A549 (cell line): ENCODE measurements at places on chromosomes 4 and X.

- DNase-seq: no peak
Observed at GRCh38 chrX:101417190-101417589, 9.2 kb downstream of the HNRNPH2 start.

DNA sequence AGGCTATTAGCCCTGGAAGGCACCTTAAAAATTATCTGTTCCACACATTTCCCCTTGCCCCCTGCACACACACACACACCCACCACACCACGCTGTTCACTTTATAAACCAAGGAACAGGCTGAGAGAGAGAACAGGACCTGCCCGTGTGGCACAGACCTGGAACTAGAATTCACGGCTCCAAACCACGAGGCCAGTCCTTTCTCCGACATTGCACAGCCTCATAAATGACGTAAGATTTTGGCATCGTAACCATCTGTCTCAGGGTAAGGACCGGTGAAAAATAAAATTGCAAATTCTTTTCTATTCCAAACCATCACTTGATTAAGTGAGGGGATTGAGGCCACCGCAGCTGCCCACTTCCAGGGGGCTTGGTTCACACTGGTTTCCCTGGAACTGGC lies 330.3 kb downstream of the BCOR start:
- DNase-seq: no peak

DNA sequence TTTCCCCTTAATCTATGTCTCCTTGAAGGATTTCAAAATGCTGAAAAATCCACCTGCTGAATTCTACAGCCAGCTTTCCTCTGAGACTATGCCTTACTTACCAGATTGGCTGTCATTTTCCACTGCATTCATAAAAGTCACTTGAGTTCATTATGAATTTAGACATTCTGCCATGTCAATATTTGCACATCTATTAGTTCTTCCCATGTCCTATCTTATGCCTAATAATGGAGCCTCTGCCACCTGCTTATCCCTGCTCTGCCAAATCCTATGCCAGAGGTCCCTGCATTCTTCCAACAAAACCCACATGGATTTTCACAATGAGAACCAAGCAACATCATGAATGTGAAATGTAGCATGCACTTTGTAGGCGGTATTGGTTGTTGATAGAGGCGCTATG lies 42.6 kb downstream of the GASK1B start:
- DNase-seq: no peak

DNA sequence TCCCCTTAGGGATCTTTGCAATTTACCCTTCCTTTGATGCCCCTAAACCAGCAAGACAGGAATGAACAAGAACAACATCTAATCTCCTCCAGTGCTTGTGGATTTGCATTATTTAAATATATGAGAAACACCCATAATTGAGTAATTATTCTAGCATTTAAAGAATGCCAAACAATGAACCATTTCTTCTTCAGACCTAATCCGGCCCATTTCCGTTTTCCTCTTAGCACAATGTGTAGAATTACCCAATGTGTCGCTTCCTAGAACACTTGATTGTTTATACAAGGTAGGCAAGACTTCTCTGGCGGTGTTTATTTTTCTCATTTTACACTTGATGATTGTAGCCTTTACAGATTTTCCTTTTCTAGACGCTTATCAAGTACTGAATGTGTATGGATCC lies 43.5 kb downstream of the CLDN34 start:
- DNase-seq: no peak

DNA sequence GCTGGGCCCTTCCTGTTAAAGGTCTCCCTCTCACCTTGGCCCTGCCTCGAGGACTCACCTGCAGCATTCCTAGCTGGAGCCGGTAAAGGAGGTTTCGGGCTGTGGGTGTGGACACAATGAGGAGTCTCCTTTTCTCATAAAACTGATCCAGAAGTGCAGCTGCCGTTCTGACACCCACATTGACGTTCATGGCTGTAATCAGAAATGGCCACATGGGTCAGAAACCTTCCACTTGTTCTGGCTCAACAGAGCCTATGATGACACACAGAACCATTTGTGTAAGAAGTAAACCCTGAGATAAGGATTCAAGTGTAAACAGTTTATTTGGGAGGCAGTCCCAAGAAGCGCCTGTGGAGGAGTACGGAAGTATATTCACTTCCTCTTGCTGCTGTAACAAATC lies 63.8 kb downstream of the SRPX start:
- DNase-seq: no peak

DNA sequence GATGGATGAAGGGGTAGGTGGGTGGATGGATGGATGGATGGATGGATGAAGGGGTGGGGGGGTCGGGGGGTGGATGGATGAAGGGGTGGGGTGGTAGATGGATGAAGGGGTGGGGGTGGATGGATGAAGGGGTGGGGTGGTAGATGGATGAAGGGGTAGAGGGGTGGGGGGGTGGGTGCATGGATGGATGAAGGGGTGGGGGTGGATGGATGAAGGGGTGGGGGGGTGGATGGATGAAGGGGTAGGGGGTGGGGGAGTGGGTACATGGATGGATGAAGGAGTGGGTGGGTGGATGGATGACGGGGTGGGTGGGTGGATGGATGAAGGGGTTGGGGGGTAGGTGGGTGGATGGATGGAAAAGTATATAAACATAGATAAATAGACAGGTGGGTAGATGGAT lies 74.2 kb downstream of the PRKX start:
- no peak for DNase-seq

GRCh38 chr4:36187723-36188333 lies 56.5 kb downstream of the ARAP2 start:
- DNase-seq: peak; percentile 20

GRCh38 chr4:143554728-143555597 lies 41.5 kb downstream of the SMARCA5 start:
- no peak for DNase-seq

GRCh38 chr4:139299536-139299935 lies 1.8 kb upstream of the NAA15 start:
- no peak for DNase-seq

GRCh38 chr4:76302826-76303438 lies 3.6 kb upstream of the STBD1 start:
- DNase-seq: no peak

DNA sequence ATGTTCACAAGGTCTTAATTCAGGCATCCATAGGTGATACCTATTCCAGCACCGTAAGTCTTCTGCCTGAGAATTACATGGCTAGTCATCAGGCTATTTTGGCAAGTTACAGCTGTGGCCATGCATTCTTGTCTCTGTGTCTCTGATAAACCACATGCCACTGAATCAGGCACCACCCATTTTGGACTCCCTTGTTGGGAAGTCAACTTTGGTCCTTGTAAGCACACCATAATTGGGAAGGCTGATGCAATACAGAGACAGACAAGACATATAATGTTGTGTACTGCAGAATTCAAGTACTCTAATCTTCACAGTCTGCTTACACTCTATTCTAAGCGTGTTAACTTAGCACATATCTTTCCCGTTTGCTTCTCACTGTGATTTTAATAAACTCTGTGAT lies 483.7 kb upstream of the FTHL17 start:
- DNase-seq: no peak

GRCh38 chr4:33715841-33716395 lies 2528.4 kb downstream of the ARAP2 start:
- no peak for DNase-seq

GRCh38 chr4:4995103-4995907 lies 24.0 kb downstream of the CYTL1 start:
- peak; percentile 73 for DNase-seq

- DNase-seq: no peak
Observed at GRCh38 chr4:1337376-1337831, 9.6 kb upstream of the UVSSA start.

GRCh38 chr4:2300431-2301224 lies 38.7 kb upstream of the MXD4 start:
- DNase-seq: no peak
